ENCODE measurements at places on chromosomes 2 and 18.

GRCh38 chr2:236828820-236829219 lies 256.9 kb upstream of the COPS8 start:
- no peak for DNase-seq

- DNase-seq = no peak
These were observed 99.6 kb upstream of the TNP1 start for GRCh38 chr2:216959433-216959832.

- DNase-seq = no peak
These were observed 10.1 kb downstream of the SERPINB10 start for GRCh38 chr18:63917817-63918216.

- no peak for DNase-seq
These were observed 112.6 kb downstream of the ARHGAP28 start for GRCh38 chr18:6842081-6842480.

- DNase-seq = no peak
These were observed 162.3 kb upstream of the TRIB2 start for GRCh38 chr2:12554224-12555011.

- no peak for DNase-seq
These were observed 29.1 kb downstream of the ALMS1 start for GRCh38 chr2:73414696-73415095.

All from AG09309 (cell line).